ENCODE measurements at places on chromosomes 13 and 19.

DNA sequence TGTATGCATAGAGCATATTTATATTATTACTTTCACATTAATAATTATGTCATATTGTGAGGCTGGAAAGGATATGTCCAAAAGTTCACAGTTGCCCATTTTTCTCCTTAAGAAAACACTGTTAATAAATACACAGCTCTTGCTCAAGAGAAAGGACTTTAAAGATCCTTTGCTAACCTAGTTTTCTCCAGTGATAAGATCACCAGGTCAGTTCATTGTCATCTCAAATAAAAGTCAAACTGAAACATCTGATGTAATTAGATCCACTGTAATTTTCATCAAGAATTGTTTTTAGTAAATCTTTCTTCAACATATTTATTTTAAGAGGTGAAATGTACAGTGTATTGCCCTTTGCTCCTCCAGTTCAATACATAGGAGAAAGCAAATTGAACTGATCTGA, 82.8 kb upstream of the KLHL1 start:
- no peak for DNase-seq

DNA sequence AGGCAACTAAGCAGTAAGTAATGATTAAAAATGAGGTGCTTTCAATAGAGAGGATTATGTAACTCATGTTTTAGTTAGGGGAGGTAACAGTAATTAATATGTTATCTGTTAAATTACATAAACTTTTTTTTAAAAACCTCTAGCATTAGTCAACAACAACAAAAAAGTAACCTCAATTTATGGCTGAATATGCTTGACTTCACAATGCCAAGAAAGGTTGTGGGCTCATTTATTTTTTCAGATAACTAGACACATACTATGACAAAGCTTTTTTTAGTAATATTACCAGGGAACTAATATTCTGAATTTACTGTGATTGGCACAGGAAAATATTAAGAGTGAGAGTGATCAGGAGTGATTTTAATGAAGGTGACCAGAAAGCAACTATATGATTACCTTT, 54.9 kb downstream of the KCNRG start:
- DNase-seq, result no peak

GRCh38 chr19:38673030-38673429, 25.6 kb downstream of the ACTN4 start:
- DNase-seq, result no peak

GRCh38 chr13:77554069-77554468, 18.6 kb downstream of the SCEL start:
- DNase-seq, result no peak

- DNase-seq, result no peak
Measured at GRCh38 chr19:10292789-10293636, 3.3 kb downstream of the ICAM5 start.

DNA sequence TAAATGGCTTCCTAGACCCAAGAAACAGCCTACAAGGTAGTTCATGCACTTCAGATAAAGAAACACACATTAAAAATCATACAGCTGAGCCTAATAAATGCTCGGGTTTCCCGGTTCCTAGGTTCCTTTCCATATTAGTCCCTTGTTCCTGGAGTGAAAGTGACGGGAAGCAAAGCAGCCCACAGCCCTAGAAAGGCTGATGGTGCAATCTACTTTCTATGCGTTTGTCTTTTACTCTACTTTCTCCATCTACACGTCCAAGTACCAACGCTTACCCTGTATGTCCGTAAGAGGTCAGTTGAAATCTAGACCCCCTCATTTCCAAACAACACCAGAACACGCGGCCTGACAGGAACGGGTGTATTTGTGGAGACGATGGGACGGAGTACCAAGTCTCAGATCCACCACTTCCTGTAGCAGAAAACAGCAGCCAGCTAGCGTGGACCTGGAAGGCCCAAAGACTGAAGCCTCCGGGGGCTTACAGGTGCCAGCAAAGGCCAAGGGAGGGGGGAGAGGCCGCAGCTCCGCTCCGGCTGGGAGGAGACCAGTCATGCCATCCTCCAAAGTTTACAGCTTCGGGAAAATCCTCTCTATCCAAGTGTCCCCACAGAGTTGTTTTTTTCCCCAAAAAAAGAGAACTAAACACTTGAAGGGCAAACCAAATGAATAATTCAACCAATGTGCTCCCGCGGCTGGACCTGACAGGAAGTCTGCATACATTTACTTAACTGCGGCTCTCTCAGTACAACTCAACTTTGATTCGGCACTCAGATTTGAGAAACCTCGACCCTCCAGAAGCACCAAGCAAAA, 34.1 kb downstream of the STK24 start:
- DNase-seq, result no peak

- DNase-seq, result no peak
Measured at GRCh38 chr13:35643625-35644024, 167.1 kb upstream of the MAB21L1 start.

DNA sequence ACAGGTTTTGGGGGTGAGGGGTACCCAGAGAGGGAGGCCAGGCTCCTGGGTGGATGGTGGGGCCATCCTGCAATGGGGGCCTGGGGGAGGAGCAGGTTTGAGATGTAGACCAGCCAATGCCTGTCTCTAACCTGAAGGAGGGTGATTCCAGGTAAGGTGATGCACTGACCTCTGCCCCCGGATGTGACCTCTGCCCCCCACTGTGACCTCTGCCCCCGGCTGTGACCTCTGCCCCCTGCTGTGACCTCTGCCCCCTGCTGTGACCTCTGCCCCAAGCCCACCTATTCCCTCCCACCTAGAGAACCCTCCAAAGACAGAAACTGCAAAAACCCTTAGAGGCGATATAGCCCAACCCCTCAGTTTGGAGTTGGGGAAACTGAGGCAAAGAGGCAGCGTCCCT, 10.3 kb upstream of the SPACA4 start:
- no peak for DNase-seq

DNA sequence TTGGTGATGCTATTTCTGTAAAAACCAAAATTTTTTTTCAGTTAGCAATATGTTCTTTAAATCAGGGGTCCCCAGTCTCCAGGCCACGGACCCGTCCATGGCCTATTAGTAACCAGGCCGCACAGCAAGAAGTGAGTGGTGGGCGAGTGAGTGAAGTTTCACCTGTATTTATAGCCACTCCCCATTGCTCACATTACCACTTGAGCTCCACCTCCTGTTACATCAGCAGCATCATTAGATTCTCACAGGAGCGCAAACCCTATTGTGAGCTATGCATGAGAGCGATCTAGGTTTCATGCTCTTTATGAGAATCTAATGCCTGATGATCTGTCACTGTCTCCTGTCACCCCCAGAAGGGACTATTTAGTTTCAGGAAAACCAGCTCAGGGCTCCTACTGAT, 58.9 kb upstream of the SLC7A1 start:
- no peak for DNase-seq

DNA sequence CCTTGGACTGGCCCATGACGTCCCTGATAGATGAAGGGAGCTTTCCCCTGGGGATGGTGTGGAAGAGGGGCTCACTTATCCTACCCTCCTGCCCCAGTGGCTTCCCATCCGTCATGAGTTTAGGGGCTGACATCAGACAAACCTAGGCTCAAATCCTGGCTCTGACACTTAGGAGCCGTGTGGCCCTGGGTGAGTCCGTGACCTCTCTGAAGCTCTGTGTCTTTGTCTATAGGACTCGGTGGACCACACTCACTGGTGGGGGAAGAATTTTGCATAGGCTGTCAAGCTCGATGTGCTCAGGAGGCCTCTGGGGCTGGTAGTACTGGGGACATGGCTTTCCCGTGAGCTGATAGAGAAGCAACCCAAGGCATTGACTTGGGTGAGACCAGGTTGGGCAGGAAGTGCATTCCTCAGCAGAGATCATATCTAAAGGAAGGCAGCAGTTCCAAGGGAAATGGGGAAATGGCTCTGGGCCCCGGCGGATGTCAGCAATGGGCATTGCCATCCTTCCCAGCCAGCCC, 17.4 kb upstream of the AP1M2 start:
- no peak for DNase-seq

GRCh38 chr13:68378294-68378693, 1148.2 kb upstream of the PCDH9 start:
- no peak for DNase-seq

GRCh38 chr19:54207676-54207982, 7.0 kb downstream of the RPS9 start:
- no peak for DNase-seq

GRCh38 chr19:1001538-1002166, 1.4 kb downstream of the GRIN3B start:
- DNase-seq, result peak; percentile 84
